ENCODE measurements at places on chromosomes 5 and 9. TPM values are rescaled to one million over a fixed set of nuclear protein-coding genes. Genes with fewer than 3 reads are reported as not detected.

DNA sequence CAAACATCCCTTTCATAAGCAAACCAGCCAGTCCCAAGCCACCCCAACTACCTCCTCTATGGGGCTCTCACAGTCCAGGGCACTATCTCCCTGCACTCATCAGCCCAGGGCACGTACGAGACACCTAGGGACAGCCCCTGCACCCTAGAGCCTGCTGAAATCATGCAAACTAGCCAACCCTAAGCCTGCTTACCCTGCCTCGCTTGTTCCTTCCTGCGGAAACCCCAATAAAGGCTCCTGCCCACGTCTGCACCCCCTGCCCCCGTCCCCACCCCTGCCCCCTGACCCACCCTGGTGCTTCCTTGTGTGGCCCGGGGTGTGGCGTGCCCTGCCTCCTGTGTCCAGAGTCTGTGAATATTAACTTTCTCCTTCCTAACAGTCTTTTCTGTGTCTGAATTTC is 135.9 kb downstream of the GADD45G start:
- peak; percentile 49 for DNase-seq

DNA sequence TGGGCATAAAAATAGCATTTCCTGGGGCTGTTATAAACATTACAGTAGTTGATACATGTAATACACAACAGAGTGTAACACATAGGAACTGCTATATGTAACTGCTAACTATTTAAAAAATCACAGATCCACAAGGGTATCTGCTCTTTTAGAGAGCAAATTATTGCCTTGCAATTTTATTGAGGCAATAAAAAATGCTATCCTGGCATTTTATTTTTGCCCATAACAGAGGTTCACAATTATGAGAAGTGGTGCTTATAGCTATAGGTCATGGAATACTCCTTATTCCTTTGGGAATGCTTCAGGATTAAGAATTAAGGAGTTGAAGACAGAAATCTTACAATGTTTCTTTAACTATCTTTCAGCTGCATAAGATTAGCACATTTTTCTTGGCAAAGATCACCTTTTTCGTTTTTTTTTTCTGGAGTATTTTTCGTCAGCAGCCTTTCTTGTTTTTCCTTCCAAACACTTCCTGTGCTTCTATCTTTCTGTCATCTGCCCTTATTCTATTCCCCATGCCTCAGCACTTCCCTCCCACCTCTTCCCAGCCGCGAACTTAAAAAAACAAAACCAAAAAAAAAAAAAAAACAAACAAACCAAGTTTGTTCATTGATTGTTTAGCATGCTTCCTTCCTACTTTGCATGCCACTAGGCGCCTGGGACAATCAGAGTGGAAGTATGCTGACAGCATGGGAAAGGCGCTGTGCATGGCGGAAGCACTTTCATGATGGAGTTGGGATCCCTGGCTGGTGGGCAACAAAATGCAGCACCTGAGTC is 264.2 kb downstream of the MAST4 start:
- no peak for DNase-seq

DNA sequence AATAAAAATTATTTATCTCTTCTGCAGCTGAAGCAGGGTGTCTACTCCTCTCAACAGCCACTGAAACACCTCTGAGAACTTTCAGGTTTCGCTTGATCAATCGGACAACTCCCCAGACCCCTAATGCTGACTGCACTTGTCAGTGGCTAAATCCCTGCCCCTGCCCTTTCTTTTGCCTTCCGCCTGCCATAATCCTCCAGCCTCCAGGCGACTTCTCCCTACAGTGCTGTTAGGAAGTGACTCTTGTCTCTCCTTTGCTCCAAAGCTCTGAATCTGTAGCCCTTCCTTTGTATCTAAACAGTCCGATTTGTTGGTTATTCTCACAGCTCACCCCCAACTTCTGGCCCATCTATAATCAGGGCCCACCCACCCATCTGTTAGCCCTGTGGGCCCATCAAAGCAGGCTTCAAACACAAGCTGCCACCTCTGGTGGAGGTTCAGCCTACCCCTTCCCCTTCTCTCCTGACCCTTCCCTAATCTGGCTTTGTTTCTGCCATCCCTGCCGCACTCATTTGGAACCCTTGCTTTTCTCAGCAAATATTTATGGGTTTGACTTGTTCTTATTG is 53.7 kb upstream of the IFNK start:
- DNase-seq, result no peak

The SYK gene
- 34.9 TPM for total RNA-seq

- DNase-seq, result no peak
Observed at GRCh38 chr9:6805532-6805931, 47.8 kb downstream of the KDM4C start.

DNA sequence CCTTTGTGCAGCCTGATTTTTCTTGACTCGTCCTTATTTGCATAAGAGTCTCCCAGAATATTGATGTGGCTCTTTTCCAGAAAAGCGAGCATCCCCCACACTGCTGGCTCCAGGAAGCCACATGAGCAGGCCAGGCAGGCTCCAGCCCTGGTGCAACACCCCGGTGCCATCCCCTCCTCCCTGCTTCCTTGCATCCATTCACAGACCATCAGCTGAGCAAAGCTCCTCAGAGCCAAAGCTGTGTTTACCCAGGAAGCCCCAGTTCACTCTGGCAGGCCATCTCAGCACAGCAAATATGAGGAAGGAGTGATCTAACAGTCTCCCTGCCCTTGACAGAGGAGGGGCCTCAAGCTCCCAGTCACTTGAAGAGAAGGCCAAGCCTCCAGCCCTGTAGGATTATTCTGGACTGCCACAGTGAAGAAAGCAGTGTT is 34.4 kb downstream of the INSYN2B start:
- DNase-seq, result no peak

DNA sequence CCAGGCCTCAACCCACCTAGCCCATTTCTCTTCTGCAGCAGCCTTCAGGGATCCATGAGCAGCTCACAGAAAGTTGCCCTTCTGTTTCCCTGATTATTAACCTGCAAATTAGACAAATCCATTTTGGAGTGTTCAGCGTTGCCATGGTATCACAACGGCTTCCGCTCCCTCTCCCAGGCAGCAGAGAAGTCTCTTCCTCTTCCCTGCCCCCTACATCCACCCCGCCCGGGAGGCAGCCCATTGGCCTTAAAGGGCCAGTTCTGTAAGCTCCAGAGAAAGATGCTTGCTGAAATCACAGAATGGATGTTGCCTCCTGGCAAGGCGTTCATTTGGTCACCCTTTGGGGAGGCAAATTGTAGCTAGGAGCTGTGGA is 47.7 kb upstream of the BOD1 start:
- DNase-seq, result no peak

The GPR150 gene
- 0.41 TPM for total RNA-seq

The PCDHA1 gene
- not detected for total RNA-seq

GRCh38 chr5:123036391-123037103 is at the start of gene PPIC:
TSS of gene PPIC (minus strand) at chr5:123036725. CDS start at chr5:123036625, 100 bp downstream.
- peak; percentile 91 for DNase-seq

The MYORG gene
- 71.4 TPM for total RNA-seq

- DNase-seq, result no peak
Observed at GRCh38 chr9:136091582-136092352, 3.3 kb downstream of the NACC2 start.

DNA sequence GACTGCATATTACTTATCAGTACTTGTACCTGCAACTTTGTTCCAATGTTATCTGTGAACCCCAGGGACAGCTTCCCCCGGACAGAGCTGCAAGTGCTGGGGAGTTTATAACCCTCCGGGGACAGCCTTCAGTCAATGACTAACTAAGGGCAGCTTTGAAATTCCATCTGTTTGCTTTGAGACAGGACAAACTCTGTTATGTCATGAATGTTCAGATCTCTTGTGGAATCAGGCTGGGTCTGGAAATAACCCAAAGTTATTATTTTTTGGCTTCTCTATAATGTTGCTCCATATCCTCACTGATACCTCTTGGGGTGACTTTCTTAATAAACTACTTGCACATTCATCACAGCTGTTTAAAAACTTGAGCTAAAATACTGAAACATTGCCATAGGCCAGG is 617.5 kb upstream of the TLE4 start:
- no peak for DNase-seq

The PCDH1 gene
- total RNA-seq, result 151 TPM

- no peak for DNase-seq
Observed at GRCh38 chr5:113081881-113082546, 105.4 kb downstream of the DCP2 start.

- no peak for DNase-seq
Observed at GRCh38 chr9:134658378-134658955, 16.9 kb downstream of the COL5A1 start.

The SPINK13 gene
- total RNA-seq, result not detected

The CBY3 gene
- total RNA-seq, result not detected

- no peak for DNase-seq
Observed at GRCh38 chr5:176679365-176680225, 32.3 kb downstream of the TSPAN17 start.

The EFNA5 gene
- 9.4 TPM for total RNA-seq

DNA sequence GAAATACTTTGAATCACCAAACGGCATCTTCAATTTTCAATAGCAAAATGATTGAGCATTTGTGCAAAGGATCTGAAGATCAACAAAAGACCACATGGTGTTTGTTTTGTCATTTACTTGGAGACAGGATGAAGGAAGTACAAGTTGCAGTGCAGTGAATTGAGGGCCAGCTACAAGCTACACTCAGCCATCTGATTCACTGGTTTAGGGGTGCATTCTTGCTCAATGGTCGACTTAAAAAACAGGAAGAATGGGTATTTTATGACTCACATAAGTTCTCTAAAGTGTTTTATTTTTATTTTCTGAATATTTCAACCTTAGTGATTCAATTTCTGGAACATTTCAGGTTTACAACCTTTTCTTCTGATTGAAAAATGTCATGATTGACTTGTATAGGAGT is 412.1 kb upstream of the ADAMTSL1 start:
- no peak for DNase-seq

GRCh38 chr5:116663081-116663480 is 88.5 kb upstream of the SEMA6A start:
- no peak for DNase-seq

DNA sequence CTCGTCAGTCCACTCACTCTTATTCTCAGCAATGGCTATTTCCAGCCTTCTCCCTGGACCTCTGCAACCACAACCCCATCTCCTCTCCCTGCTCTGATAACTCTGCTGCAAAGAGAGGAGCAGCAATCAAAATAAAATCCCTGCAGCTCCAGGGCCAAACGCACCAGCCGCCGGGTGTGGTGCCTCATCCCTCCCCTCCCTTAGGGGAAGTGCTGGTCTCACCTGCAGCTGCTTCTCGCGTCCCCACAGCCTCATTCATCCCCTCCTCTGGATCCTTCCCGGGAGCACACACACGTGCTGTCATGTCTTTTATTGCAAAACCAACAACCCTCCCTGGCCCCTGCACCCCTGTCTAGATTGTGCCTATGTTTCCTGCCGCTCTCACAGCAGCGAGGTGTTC is 77.8 kb downstream of the TENT4A start:
- DNase-seq, result no peak

DNA sequence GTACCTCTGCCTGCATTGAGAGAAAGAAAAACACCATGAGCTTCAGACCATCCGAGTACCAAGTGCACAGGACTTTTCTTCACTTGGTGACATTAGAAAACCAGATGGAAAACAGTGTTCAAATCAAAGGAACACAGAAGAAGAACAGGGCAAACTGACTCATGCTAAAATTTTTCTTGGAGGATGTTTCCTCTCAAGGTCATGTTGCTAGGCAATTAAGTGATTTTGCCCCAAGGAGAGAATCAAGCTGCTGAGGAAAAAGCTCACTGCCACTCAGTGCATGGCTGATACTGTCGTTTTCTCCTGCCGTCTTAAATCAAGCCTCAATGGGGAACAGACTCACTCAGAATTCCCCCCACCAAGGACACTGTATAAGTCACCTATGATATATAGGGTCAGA is 57.9 kb upstream of the SIMC1 start:
- no peak for DNase-seq

The CCDC192 gene
- not detected for total RNA-seq

The NAIP gene
- total RNA-seq, result 27.3 TPM

- DNase-seq, result no peak
Observed at GRCh38 chr9:98380065-98380681, 124.7 kb upstream of the TBC1D2 start.

DNA sequence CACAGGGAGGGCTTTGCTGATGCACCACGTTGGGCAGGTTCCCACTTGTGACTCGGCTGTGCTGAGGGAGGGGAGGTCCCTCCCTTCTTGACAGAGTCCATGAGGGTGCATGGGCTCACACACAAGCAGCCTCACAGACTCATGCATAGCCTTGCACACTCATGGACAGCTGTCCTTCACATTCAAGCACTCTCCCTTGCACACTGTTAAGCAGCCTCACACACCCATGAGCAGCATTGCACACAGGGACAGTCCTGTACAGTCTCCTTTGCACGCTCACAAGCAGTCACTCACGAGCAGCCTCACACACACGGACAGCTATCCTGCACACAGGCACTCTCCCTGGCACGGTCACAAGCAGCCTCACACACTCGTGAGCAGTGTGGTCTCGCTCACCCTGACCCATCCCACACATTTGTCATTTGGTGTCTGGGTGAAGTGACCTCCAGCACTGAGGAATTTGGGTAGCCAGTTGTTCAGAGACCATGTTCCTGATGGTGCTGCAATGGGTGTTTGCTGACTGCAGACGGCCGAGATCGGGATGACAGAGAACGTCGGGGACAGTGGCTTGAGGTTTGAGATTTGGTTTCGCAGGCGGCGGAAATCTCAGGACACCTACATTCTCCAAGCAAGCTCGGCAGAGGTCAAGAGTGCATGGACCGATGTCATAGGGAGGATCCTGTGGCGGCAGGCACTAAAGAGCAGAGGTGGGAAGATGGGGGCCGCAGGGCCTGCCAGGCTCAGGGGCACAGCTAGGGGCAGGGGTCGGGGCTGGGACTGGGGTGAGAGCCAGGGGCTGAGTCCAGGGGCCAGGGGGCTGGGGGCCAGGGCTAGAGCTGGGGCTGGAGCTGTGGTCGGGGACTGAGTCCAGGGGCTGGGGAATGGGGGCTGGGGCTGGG is 17.7 kb upstream of the LRRC14B start:
- no peak for DNase-seq

- peak; percentile 32 for DNase-seq
Observed at GRCh38 chr9:71767776-71768321, 464 bp downstream of the CEMIP2 start.

The ADAMTS6 gene
- 0.96 TPM for total RNA-seq

The LOX gene
- total RNA-seq, result 4.1 TPM

The SPAAR gene
- 2.5 TPM for total RNA-seq

DNA sequence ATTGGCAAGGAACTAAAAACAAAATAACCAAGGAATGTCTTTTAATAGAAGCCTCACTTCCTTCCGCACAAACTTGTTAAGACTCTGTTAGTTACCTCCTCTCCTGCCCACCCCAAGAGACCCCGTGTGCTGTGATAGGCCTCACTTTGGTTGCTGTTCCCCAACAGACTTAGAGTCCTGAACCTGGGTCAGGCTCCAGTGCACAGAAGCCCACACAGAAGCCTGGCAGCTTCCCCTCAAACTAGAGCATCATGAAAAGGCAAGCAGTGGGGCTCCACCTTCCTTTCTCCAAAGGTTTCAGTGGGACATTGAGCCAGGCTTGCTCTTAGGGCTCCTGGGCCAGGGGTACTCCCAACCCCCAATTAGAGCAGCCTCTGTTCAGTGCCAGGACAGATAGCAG is 230.5 kb downstream of the ESM1 start:
- no peak for DNase-seq

- no peak for DNase-seq
Observed at GRCh38 chr9:93298498-93299417, 114.8 kb downstream of the WNK2 start.

The SPAG8 gene
- 3.0 TPM for total RNA-seq

Measured in transverse colon (tissue), 4 donors.